ENCODE measurements at places on chromosomes 12 and 14.

- no peak for DNase-seq
These were observed 58.8 kb upstream of the GPR68 start for GRCh38 chr14:91303091-91303923.

DNA sequence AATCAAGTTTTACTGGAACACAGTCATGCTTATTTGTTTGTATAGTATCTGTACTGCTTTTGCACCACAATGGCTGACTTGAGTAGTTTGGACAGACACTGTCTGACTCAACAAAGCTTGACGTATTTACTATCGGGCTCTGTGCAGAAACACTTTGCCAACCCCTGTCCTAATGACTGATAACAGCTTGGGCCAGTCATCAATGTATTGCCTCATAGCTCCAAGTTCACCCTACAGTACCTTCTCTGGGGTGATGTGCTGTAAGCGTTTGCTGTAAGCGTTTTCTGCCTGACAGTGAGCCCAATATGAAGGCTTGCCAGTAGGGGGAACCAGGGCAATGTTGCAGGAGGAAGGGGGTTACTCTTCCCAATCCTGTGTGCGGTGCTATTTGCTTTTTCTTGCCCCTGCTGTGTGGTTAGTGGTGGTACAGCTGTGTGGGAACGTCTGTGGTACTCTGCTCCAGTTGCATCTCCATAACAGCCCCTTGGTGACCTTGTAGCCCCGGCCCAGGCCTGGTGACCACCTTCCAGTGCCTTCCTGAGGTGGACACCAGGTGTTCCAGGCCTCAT, 5.4 kb upstream of the CCDC177 start:
- peak; percentile 64 for DNase-seq

GRCh38 chr14:50963919-50964318, 19.6 kb upstream of the PYGL start:
- DNase-seq = no peak

DNA sequence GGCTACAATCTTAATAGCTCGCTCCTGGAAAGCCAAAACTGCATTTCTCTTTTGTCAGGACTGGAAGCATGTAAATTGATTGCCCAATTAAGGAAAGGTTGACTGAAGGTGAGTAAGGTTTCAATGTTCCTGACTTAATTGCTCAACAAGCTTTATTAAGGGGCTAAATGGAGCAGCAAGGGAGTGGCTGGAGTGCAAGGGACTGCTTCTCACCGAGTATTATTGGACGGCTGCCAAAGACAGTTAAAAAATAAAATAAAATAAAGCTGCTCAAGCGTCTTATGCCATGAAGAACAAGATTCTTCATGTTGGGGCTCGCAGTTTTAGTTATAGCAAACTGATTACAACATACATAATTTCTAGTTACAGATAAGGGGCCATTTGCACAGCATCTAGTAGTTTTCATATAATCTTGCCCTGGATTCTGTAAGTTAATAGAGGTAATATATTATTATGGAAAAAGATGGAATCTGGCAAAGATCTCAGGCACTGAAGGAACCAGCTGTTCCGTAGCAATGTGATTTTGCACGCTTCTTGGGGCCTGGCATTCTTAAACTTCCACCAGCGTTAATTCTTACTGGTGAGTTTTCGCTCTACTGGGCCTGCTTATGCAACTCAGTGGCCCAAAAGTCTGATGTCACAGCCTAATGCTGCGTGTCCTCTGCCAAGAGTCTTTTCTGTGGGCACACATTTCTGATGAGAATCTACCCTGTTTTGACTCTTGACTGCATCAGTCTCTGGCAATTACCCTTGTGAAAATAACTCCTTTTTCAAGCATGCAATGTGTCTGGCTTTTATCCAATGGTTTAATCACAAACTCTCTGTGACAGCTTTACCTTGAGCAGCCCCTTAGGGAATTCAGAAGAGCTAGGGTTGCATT, 108.5 kb downstream of the SLC38A1 start:
- DNase-seq = peak; percentile 95

DNA sequence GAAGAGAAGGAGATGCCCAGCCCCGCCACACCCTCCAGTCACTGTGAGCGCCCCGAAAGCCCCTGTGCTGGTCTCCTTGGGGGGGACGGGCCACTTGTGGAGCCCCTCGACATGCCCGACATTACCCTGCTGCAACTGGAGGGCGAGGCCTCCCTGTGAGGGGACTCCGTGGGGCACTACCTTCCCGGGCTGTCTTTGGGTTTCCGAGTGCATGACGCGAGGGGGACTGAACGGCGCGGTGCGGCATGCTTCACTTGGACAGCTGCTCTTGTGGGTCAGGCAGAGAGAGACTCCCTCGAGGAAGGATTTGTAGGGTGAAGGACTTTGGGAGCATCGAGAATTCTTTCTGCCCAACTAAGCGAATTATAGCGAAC, 1.1 kb downstream of the CCDC184 start:
- DNase-seq = no peak

GRCh38 chr12:89578499-89578898, 52.7 kb upstream of the POC1B start:
- no peak for DNase-seq

DNA sequence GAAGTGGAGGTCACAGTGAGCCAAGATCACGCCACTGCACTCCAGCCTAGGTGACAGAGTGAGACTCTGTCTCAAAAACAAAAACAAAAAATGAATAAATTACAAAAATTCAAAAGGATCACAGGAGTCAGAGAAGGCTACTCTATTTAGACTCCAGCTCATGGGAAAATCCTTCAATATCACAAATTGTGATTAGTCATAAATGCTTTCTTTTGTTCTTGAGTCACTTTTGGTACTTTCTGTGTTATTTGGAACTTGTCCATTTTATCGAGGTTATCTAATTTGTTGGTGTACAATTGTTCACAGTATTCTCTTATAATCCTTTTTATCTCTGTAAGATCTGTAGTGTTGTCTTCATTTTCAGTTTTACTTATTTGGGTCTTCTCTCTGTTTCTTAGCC, 18.9 kb downstream of the ALDH2 start:
- no peak for DNase-seq

GRCh38 chr12:52499806-52500560, 6.9 kb upstream of the KRT6A start:
- DNase-seq = no peak

- DNase-seq = no peak
These were observed 37.5 kb downstream of the FZD10 start for GRCh38 chr12:130199581-130200390.
